COR-L47 (cell line): ENCODE measurements at places on chromosomes 2 and 18.
A peak's percentile ranks its signal among the peaks of the same experiment; 100 is the strongest.

DNA sequence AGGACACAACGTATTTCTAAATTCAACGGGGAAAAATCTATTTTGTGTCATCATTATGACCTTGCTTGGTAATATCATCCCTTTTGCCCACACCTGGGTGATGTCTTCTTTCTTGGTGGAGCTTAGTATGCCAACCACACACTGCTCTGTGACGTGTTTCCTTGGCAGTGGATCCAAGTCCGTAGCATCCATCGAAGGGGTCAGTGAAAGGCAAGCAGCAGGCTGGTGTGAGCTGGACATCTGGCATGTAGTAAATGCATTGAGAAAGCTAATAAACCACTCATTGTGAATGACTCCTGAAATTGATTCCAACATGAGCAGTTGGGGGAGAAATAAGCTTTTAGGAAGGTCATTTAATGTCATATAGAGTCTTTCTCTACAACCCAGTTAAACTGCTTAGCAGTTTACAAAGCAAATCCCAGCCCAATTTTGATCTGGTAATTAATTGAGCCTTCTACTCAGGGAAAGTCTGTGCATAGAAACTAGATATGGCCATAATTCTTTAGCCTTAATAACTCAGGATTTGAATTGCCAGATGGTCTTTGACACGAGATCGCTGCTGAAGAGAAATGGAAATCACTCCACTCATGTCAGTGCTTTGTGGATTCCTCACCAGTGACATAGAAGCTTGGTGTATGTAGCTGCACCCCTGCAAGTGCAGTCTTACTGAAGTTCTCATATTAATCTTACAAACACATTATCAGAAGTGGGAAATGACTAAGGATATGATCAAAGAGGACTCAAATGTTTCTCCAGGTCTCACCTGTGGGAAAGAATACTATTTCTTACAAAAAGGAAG is 494.8 kb downstream of the CMPK2 start:
- DNase-seq, result no peak

DNA sequence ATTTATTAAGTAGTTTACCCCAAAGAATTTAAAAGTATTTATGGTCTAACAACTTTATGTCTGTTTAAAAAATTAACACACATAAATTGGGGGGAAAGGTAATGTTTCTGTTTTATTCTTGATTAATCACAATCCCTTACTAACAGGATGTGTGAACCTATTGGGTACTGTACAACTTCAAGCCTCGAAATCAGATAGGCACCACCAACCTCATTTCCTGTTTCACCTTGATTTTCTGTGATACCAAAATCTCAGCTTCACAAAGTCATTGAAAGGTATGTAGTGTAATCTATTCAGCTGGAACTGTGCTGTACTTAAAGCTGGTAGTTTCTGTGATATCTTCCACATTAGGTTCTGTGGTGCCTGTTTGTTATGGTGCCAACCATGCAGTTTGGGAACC is 4.0 kb downstream of the RNMT start:
- DNase-seq, result no peak

- no peak for DNase-seq
These were observed 70.5 kb downstream of the FAM168B start for GRCh38 chr2:131022731-131023130.

- DNase-seq, result no peak
These were observed 1.6 kb upstream of the ERMN start for GRCh38 chr2:157327200-157327599.

DNA sequence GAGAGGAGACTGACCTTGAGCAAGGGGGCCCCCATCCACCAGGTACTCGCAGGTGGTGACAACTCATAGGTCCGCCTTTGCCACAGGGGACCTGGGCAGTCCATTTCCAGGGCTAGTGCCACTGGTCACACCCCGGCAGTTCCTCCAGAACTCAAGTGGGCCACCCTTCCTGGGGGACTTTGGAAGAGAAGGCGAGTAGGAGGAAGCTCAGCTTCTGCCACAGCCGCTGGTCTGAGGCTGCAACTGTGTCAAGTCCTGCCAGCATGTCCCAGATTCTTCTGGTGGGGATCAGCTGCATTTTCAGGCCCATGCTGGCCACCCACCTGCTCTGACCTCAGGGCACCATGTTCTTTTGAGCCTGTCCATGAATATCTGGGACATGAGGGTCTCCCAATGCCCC is 423.9 kb upstream of the MYT1L start:
- no peak for DNase-seq

- DNase-seq, result peak; percentile 60
These were observed 38.8 kb upstream of the BMP10 start for GRCh38 chr2:68909793-68910674.

DNA sequence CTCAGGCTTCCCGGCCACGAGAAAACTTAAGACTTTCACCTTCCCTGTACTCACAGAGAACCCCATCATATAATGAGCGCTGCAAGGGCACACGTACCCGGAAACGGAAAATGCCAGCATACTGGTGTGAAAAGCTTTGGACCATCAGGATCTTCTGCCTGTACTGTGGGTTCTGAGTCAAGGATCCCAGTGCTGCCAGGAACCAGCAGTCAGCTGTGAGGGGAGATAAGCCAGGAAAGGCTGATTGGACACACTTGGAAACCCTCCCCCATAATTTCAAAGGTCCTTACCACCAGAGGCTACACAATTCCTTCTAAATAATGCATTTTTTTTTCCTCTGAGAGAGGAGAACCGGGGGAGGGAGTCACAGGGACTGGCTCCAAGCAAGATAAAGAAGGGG is 31.4 kb downstream of the CAPN13 start:
- no peak for DNase-seq

GRCh38 chr2:57516698-57517340 is 529.8 kb upstream of the VRK2 start:
- DNase-seq, result peak; percentile 17

DNA sequence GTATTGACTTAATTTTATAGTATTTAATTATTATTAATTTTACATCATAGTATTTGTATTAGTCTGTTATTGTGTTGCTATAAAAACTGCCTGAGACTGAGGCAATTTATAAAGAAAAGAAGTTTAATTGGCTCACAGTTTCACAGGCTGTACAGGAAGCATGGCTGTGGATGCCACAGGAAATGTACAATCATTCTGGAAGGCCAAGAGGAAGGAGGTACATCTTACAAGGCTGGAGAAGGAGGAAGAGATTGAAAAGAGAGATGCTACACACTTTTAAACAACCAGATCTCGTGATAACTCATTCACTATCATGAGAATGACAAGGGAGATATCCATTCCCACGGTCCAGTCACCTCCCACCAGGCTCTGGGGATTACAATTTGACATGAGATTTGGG is 2019.4 kb upstream of the PIK3C3 start:
- DNase-seq, result no peak

- DNase-seq, result no peak
These were observed 11.5 kb downstream of the AMER3 start for GRCh38 chr2:130766711-130767407.

DNA sequence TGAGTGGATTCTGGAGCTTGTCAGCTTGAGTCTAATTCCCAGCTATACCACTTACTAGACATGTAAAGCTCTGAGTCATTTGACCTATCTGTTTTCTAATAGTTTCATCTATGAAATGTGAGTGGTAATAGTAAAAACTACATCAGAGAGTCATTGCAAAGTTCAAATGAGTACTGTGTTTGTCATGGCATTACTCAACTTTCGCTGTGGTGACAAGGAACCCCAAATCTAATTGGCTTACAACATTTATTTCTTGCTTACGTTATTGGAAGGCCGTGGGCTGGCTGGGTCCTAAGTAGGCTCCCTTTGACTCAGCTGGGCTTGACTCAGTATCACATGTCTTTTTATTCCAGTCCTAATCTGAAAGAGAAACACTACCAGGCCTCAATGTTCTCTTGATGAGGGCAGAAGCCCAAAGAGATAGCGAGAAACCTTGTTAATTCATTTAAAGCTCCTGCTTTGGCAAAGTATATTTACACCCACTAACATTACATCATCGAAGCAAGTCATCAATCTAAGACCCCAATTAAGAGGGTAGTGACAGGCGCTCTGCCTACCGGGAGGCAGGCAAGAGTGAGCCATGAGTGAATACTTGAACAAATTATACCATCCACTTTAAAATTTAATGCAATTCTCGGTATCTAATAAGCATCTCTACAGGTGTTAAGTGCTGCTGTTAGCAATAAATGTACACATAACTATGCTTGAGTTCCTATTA is 431.8 kb upstream of the SPHKAP start:
- no peak for DNase-seq

- DNase-seq, result no peak
These were observed 283.2 kb downstream of the INSIG2 start for GRCh38 chr2:118371515-118371914.

GRCh38 chr2:232580648-232580981 is 30.1 kb downstream of the EIF4E2 start:
- no peak for DNase-seq

- no peak for DNase-seq
These were observed 1.3 kb downstream of the WDR35 start for GRCh38 chr2:19988600-19988999.

- DNase-seq, result no peak
These were observed 8.3 kb upstream of the POMC start for GRCh38 chr2:25176541-25177181.

- DNase-seq, result no peak
These were observed 55.8 kb downstream of the TTC32 start for GRCh38 chr2:19846030-19846429.

DNA sequence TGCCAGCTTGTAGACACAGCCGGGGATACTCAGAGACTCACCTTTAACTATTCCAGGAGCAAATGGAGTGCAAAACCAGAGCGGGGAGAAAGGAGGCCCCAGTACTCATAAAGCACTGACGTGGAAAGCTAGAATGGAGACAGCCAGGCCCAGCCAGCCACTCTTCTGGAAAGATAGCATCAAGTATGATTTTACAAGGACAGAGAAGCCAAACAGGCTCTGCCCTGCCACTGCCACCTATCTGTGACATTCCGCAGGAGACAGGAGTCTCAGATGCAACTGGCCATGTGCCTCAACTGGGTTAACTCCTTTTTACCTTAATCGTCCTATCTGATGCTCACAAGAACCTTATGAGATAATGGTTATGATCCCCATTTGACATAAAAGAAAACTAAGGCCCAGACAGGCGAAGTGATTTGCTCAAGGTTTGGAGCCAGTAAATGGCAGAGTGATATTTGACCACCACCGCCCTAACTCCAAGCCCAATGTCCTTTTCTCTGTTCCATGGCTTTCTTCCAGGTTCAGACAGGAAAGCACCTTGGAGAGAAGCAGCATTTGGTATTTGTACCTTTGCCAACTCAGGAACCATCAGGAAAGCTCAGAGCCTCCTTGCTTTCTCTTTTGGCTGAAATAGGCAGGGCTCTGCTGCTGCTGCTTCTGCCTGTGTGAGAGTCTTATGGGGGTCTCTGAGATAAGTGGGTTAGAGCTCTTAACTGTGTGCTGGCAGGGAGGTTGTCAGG is 15.6 kb downstream of the KIF3C start:
- no peak for DNase-seq

- no peak for DNase-seq
These were observed 119.9 kb downstream of the LYPD1 start for GRCh38 chr2:132549935-132550670.

DNA sequence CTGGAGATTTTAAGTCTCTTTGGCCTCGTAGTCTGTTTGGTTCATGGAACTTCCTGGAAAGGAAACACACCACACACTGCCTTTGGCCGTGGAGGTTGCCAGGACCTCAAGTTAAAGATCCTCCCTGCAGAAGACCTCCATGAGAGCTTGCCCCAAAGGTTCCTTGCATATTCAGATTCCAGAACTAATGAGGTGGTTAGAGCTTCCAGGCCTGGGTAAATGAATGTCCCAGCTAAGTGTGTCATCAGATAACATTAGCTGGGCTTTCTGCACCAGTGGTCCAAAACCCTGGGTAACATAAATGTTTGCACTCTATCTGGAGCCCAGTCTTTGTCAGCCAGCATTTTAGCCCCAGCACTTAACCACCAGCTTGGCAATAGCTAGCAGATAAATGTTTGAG is 122.1 kb upstream of the EML6 start:
- DNase-seq, result no peak

DNA sequence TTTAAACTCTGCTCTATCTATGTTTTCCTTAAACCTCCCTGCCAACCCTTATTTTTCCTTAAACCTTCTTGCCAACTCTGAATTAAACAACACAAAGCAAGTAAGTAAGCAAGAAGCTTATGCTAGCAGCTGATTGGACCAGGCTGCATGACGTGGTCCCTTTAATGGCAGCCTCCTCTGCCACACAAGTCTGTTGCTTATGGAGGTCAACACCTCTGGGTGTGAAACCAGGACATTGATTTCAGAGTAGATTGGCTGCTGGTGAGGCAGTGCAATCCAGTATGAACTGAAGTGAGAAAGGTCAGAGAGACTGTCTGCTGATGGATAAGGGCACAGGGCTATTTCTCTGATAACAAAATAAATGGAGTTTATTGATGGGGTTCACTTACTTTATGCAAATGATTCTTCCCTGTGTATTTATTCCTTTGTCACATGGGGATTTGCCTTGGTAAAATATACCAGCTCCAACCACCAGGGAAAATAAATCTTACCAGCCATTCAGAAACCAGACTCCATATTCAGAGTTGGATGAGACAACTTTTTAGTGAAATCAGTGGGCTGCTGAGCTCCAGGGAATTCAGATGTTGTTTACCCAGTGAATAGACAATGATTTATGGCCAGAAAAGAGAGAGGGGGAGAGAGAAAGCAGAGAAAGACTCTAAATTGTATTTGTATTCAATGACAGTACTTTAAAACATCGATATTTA is 112.2 kb upstream of the NCKAP5 start:
- DNase-seq, result no peak

- no peak for DNase-seq
These were observed 19.7 kb downstream of the NCOA1 start for GRCh38 chr2:24510771-24511170.

GRCh38 chr2:206452750-206453149 is 9.4 kb downstream of the ADAM23 start:
- no peak for DNase-seq

- DNase-seq, result no peak
These were observed 86.2 kb downstream of the SDC1 start for GRCh38 chr2:20138696-20139095.

DNA sequence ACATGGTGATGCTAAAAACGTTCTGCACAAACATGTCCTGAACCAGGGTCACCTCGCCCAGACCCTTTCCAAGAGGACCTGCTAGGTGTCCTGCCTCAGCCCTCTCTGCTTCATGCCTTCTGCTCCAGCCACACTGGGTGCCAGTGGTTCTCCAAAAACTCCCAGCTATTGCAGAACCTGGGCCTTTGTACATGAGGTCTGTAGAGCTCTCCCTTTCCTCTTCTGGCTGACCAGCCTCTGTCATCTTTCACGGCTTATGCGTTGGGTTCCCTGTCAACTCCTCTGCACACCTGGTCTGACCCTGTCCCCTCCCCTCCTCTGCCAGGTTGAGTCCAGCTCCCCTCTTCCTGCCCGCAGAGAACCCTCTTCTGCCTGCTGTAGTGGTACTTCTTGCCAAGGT is 35.5 kb upstream of the IGFBP5 start:
- DNase-seq, result no peak
